Stimulated activated CD8-positive, alpha-beta memory T cell treated with anti-CD3 and anti-CD28 coated beads, Interleukin-7, amount 100 ng/mL, for 1 hour (primary cell): ENCODE measurements at places on chromosomes 4 and X.

DNA sequence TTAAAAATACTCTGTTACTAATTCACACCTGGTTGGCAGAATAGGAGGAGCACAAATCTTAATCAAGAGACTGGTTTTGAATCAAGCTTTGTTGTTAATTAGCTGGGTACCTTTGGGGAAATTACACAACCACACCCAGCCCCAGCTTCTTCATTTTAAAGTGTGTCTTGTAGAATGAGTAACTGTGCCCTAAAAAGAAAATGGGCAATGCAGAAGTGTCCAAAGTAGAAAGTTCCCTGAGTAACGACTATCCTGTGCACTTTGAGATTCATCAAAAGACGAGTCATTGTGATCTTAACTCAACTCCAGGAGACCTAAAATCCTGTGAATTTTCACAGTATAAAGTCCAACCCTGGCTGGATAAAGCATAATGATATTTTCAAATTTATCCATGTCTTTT is 792.3 kb upstream of the HS3ST1 start:
- DNase-seq: no peak

- no peak for DNase-seq
Measured at GRCh38 chr4:27577951-27578350, 717.3 kb downstream of the STIM2 start.

DNA sequence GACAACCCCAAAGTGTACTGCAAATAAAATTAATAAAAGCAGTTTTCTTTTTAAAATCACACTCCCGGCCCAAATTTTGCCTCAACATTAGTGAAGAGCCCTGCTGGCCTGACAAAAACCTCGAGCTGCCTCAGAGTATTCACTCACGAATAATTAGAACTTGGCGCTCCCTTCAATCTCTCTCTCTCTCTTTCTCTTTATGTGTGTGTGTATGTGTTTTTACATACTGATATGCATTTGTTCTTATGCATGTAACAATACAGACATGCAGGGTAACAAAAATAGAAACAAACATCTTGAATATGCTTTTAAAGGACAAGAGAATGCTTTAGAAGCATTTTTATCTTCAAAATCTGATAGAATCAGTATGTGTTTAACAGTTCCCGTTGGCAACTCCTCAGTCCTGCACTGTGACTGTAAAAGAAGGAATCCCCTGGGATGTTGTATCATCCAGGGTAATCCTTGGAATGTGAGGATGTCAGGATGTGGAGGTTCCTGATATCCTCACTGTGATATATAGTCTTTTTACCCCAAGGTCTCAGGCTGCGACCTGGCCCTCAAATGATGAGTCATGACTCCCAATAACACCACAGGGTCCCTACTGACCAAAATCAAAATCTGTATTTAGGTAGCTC is 53.0 kb downstream of the PTCHD1 start:
- no peak for DNase-seq

DNA sequence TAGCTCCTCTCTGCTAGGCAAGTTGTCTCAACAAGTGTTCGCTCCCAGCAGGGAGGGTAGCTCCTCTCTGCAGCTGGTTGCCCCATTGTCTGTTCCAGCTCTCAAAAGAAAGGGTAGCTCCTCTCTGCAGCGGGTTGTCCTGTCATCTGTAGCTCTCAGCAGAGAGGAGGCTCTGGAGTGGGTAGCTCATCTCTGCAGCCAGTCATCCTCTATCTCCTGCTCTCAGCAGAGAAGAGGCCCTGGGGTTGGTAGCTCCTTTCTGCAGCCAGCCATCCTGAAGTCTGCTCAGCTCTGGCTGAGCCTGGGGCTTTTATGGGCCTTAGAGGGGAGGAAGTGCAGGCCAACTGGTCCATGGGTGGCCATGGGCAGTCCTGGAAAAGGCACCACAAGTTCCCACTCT is 342.7 kb downstream of the PTTG2 start:
- no peak for DNase-seq

GRCh38 chr4:94962484-94962883 is 204.7 kb downstream of the BMPR1B start:
- no peak for DNase-seq

- no peak for DNase-seq
Measured at GRCh38 chr4:94032754-94033153, 174.9 kb upstream of the SMARCAD1 start.

GRCh38 chrX:150902434-150903109 is 4.1 kb upstream of the CD99L2 start:
- no peak for DNase-seq

DNA sequence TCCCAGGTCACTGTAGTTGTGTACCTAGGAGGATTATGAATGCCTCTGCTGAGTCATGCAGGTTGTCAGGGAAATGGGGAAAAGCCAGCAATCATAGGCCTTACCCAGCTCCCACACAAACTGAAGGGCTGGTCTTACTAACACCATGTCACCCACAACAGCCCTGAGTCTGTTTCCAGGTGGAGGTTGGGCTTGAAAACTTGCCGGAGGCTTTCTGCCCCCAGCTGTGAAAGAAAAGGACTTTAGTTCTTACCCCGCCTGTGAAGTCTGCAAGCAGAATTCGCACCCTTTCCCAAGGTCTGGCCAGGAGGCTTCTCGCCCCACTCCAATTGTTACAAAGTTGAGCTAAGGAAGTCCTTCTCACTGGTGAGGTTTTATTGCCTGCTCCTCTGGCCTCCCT is 143.9 kb downstream of the RPS6KA6 start:
- DNase-seq: no peak

DNA sequence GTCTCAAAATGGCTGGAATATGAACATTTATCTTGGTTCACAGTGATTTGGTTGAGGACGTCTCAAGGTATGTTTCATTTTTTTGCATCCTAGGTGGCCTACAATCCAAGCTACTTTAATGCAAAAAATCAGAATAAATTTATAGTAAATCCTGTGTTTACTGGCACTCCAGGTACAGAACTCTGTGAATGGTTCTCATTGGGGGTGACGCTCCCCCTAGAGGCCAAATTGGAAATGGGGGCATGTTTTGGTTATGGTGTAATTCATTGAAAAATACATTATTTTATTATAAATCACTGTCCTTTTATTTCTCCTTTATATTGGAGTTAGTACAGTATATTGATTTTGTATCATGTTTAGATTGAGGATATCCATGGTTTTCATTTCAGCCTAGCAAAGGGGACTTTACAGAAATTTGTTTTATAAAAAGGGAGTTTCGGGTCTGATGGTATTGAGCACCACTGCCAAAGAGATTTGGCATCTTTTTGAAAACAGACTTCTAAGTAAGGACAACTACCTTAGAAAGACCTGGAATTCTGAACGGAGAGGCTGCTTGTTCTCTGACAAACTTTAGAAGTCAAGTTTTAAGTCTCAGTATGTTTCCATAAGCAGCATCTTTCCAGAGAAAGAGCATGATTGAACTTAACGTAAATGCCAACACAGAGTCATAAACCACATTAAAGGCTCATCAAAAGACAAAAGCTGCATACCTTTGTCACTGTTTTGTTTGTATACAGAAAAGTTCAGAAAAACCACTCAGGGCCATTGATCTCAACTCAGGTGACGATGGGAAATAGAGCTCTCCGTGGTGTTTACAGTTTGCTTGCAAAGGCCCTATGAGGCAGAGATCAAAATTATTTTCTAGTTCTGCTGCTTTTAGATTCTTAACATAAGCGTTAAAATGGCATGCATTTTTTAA is 19.4 kb downstream of the MTM1 start:
- DNase-seq: peak; percentile 9

- DNase-seq: no peak
Measured at GRCh38 chr4:21882051-21882839, 66.3 kb downstream of the KCNIP4 start.

- no peak for DNase-seq
Measured at GRCh38 chr4:189232274-189232673, 708.4 kb upstream of the FRG1 start.

DNA sequence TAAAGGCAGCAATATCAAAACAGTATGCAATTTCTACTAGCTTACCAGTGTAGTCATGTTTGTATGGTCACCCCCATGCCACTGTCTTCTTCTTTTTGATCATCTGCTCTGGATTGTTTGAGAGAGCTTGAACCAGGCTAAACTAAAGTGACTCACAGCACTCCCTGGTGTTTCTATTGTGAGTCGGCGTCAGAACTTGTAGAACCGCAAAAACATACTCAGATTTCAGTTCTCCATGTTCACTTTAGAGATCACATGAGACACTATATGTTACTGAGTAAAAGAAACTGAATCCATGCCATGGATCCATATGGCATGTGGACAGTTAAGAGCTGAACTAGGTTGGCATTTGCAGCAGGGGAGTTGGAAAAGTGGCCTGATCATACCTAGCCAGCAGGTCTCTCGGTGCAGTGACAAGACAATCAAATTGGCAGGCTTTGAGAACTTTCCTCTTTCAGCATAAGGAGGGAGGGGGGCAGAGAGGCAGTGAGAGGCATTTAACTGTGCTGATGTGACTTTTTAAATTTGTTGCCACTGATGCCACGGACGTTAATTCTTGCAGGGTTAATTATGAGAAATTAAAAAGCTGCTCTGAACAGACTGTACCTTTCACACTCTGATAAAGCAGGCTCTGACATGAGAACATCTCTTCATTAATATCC is 88.4 kb downstream of the AFF2 start:
- no peak for DNase-seq

DNA sequence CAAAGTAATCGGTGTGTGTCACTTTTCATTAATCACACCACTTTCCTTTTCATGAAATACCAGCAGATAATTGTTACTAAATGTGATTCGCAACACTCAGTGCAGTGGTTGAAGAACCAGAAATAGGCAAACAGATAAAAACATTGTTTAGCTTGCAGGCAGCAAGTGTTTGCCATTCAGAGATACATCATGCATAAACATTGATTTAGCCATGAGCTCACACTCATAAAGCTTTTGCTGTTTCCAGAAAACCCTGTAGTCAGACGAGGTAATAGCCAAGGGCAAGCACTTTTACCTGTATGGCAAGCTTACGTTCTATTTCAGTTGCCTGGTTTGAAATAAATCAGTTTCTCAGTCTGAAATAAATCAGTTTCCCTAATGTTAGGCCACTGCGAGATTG is 542.0 kb upstream of the TENM3 start:
- DNase-seq: no peak

DNA sequence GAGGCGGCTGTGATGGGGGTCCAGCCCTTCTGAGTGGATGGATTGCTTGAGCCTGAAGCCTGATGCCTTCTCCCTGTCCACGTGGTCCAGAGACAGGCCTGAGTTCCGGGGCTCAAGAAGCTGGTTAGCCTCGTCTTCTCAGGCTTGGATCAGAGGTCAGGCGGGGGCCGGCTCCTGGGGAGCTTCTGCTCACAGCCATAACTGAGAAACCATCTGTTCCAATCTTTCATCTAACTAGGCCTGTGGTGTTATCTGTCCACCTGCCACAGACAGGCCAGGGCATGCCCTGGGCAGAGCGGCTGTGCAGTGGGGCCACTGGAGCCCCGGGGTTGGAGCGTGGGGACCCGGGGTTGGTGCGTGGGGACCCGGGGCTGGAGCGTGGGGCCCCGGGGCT is 63.1 kb downstream of the SORCS2 start:
- no peak for DNase-seq

GRCh38 chr4:102612824-102613366 is 111.7 kb downstream of the NFKB1 start:
- DNase-seq: peak; percentile 13

GRCh38 chr4:81675791-81676393 is 204.2 kb upstream of the RASGEF1B start:
- no peak for DNase-seq

DNA sequence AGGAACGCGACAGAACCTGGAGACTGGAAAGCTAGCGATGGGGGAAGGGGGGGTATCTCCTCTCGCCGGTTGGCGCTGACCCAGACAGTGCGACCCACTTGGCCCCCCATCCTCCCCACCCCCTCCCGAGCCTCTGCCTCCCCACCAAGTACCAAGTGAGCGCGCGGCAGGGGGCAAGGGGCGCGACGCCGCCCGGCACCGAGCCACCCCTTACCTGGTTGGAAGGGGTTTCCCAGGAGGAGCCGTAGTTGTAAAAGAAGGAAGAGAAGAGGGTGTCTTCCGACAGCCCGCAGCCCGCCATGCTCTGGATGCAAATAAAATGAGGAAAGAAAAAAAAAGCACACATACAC is 112.2 kb downstream of the DHX15 start:
- no peak for DNase-seq

DNA sequence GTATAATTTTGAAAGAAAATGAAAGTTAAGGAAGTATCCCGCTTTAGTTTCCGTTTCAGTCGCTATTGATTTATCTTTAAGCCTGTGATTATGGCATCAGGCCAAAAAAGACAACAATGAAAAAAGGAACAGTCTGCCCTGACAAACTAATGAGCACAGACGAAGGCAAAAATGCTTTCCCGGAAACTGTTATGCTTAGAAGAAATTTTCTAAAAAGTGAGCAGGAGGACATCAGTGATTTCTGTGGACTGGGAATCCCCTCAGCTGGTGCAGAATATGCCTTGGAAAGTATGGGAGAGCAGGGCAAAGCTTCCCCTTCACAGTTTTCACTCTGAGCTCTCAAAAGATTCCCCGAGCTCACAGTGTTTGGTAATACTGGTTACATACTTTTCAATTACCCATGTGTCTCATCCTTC is 5.1 kb upstream of the CXCL10 start:
- DNase-seq: no peak

GRCh38 chr4:73620115-73620792 is at the start of gene RASSF6:
Gene RASSF6 (minus strand): TSS chr4:73620436. CDS start chr4:73611795, 8,641 bp downstream.
- no peak for DNase-seq

DNA sequence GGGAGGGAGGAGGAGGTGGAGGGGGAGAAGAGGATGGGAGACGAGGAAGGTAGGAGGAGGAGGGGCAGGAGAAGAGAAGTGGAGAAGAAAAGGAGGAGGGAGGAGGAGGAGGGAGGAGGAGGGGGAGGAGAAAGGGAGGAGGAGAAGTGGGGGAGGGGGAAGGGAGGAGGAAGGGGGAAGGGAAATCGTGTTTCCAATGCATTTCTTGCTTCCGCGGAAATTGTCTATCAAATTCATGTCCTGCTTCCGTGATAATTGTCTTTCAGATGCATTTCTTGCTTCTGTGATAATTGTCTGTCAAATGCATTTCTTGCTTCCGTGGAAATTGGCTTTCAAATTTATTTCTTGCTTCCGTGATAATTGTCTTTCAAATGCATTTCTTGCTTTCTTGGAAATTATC is 43.3 kb downstream of the CRLF2 start:
- no peak for DNase-seq

- no peak for DNase-seq
Measured at GRCh38 chr4:169184686-169185085, 86.1 kb downstream of the SH3RF1 start.

DNA sequence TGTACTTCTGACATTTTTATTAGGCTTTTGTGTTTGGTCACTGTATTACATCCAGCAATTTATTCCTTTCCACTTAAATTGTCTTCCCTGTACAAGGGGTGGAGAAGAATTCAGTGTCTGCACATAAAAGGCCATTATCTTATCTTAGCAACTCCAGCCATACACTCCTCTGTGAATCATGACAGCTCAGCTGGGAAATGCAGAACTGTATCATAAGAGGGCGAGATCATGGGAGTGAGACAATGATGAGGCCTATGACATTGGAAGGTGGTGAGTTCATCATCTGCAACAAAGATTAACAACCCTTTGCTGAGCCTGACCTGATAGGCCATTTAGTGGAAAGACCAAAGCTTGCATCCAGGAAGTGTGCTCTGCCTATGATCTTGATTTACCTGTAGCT is 33.3 kb downstream of the SLIT2 start:
- no peak for DNase-seq

- DNase-seq: no peak
Measured at GRCh38 chrX:131987252-131987651, 35.9 kb upstream of the STK26 start.
